ENCODE measurements at places on chromosomes 5 and 9. TPM values are rescaled to one million over a fixed set of nuclear protein-coding genes. Genes with fewer than 3 reads are reported as not detected.
A peak's percentile ranks its signal among the peaks of the same experiment; 100 is the strongest.

- H3K36me3 ChIP-seq, result no peaks in the 10 kb centered on the region
- no peak for DNase-seq
- peak overlapping the region; percentile 85 for H3K27ac ChIP-seq
- H3K4me3 ChIP-seq, result peak overlapping the region; percentile 26
These were observed 1.8 kb downstream of the NCS1 start for GRCh38 chr9:130174025-130174424.

DNA sequence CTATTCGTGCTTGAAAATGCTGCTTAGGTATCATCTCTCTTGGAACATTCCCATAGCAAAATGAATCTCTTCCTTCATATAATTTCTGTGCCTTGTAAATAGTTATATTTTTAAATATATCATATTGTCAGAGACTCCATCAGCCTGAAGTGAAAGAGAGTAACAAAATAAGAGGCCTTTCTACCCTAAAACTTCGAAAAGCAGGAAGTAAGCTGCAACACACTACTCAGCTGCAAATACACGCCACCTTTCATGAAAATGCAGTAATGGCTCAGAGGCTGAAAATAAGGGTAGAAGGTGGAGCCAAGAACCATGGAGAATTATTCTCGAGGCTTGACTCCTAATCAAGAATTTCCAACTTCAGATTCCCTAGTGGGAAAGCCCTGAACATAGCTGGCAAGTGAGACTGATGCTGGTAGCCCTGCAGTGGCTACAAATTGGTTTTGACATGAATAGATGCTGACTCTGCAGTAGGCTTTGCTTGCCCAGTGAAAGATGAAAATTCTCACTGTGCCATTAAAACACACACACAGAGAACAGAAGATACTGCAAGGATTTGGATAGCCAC lies 30.2 kb upstream of the PTGER4 start:
- peaks cover 5% of the 10 kb centered on the region for H3K4me1 ChIP-seq
- DNase-seq, result no peak
- H3K4me3 ChIP-seq, result no peak overlapping the region
- no peak overlapping the region for H3K27ac ChIP-seq
- H3K36me3 ChIP-seq, result no peaks in the 10 kb centered on the region

GRCh38 chr9:34578241-34579103 lies 11.1 kb downstream of the CNTFR start:
- H3K4me3 ChIP-seq, result no peak overlapping the region
- DNase-seq, result no peak
- peaks cover 50% of the 10 kb centered on the region for H3K27me3 ChIP-seq
- H3K4me1 ChIP-seq, result peaks cover 7% of the 10 kb centered on the region
- no peaks in the 10 kb centered on the region for H3K36me3 ChIP-seq

SPINK1 gene
- total RNA-seq, result not detected

DNA sequence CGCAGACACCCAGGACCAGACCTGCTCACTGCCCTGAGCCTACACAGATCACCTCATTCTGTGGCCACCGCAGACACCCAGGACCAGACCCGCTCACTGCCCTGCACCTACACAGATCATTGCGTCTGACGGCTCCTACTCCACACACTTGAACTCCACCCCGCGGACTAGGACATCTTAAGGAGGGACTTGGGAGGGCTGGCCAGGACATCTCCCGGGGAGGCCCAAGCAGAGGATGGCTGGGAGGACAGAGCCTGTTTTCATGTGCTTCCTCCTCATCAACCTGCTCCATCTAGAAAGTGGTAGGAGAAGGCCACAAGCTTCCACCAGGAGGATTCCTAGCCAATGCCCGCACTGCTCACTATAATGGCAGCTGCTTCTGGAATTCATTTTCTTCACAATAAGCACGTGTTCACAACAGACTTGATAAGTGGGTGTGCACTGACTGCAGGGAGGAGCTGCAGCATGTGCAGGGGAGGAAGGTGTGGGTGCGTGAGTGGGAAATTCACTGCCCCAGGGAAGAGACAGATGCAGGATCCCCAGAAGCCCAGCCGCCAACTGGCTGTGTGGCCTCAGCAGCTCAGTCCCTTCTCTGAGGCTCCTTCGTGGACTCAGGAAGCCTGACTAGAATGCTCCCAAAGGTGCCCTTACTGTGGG lies 64.8 kb downstream of the AK8 start:
- no peaks in the 10 kb centered on the region for H3K36me3 ChIP-seq
- no peak overlapping the region for H3K4me3 ChIP-seq
- H3K4me1 ChIP-seq, result no peaks in the 10 kb centered on the region
- no peak overlapping the region for H3K27ac ChIP-seq
- H3K27me3 ChIP-seq, result peaks cover 35% of the 10 kb centered on the region

MAST4 gene
- total RNA-seq, result 46.8 TPM

IL3 gene
- not detected for total RNA-seq

SLCO6A1 gene
- not detected for total RNA-seq

MELK gene
- total RNA-seq, result 0.75 TPM

INSL4 gene
- total RNA-seq, result not detected

- no peak overlapping the region for H3K27ac ChIP-seq
- no peak overlapping the region for H3K4me3 ChIP-seq
- no peaks in the 10 kb centered on the region for H3K27me3 ChIP-seq
- no peak for DNase-seq
- H3K4me1 ChIP-seq, result no peaks in the 10 kb centered on the region
These were observed 730.6 kb upstream of the ZNF608 start for GRCh38 chr5:125476901-125477585.

MARCOL gene
- total RNA-seq, result not detected

SHROOM1 gene
- 65.3 TPM for total RNA-seq

GRCh38 chr5:35212122-35212982 lies 17.9 kb downstream of the PRLR start:
- no peaks in the 10 kb centered on the region for H3K36me3 ChIP-seq
- H3K4me1 ChIP-seq, result no peaks in the 10 kb centered on the region
- no peaks in the 10 kb centered on the region for H3K27me3 ChIP-seq
- no peak for DNase-seq
- H3K4me3 ChIP-seq, result no peak overlapping the region

GRCh38 chr5:67089200-67089725 lies 107.3 kb downstream of the CD180 start:
- DNase-seq, result no peak
- no peaks in the 10 kb centered on the region for H3K36me3 ChIP-seq
- no peaks in the 10 kb centered on the region for H3K27me3 ChIP-seq
- H3K27ac ChIP-seq, result peak overlapping the region; percentile 46
- H3K4me1 ChIP-seq, result peaks cover 23% of the 10 kb centered on the region

- H3K4me1 ChIP-seq, result peaks cover 3% of the 10 kb centered on the region
- no peaks in the 10 kb centered on the region for H3K36me3 ChIP-seq
- H3K4me3 ChIP-seq, result no peak overlapping the region
- H3K27me3 ChIP-seq, result no peaks in the 10 kb centered on the region
These were observed 76.2 kb upstream of the MIER3 start for GRCh38 chr5:57028161-57028560.

HABP4 gene
- total RNA-seq, result 11.3 TPM

NFIB gene
- 40.2 TPM for total RNA-seq

GRCh38 chr5:124238350-124238749 lies 508.1 kb downstream of the ZNF608 start:
- no peak overlapping the region for H3K4me3 ChIP-seq
- no peaks in the 10 kb centered on the region for H3K27me3 ChIP-seq
- DNase-seq, result no peak
- H3K27ac ChIP-seq, result no peak overlapping the region
- no peaks in the 10 kb centered on the region for H3K36me3 ChIP-seq

GRCh38 chr9:127188396-127188795 lies 66.0 kb upstream of the ANGPTL2 start:
- H3K4me1 ChIP-seq, result peaks cover 13% of the 10 kb centered on the region
- H3K36me3 ChIP-seq, result no peaks in the 10 kb centered on the region
- no peak for DNase-seq

SIT1 gene
- total RNA-seq, result 3.8 TPM

- DNase-seq, result no peak
- peak overlapping the region; percentile 28 for H3K27ac ChIP-seq
- H3K27me3 ChIP-seq, result no peaks in the 10 kb centered on the region
These were observed 51.0 kb downstream of the HABP4 start for GRCh38 chr9:96500696-96501632.
